Purkinje cell (primary cell): ENCODE measurements at places on chromosomes 2 and 18. TPM values are rescaled to one million over a fixed set of nuclear protein-coding genes. Genes with fewer than 3 reads are reported as not detected.

Gene ZNF892
- 1.2 and 2.1 TPM in 2 replicates for polyA plus RNA-seq

Gene HTRA2
- polyA plus RNA-seq, result 14.2 and 22.8 TPM in 2 replicates

Gene ERBB4
- 4.9 and 8.0 TPM in 2 replicates for polyA plus RNA-seq

Gene CD226
- 0.10 and 1.2 TPM in 2 replicates for polyA plus RNA-seq

Gene COL4A3
- polyA plus RNA-seq, result 1.3 and 4.7 TPM in 2 replicates

Gene BCL11A
- polyA plus RNA-seq, result 195 and 215 TPM in 2 replicates

Gene REG1A
- not detected in 2 replicates for polyA plus RNA-seq

Gene RAD51AP2
- polyA plus RNA-seq, result 0.46 TPM in 1 of 2 replicates, not detected in the other

Gene DNAH7
- 2.3 and 3.9 TPM in 2 replicates for polyA plus RNA-seq

Gene CD8B2
- polyA plus RNA-seq, result not detected in 2 replicates

Gene C2orf72
- polyA plus RNA-seq, result 3.6 and 5.2 TPM in 2 replicates

Gene SIX3
- not detected in 2 replicates for polyA plus RNA-seq

Gene SERPINB13
- not detected in 2 replicates for polyA plus RNA-seq

Gene CNDP1
- 2.3 and 4.6 TPM in 2 replicates for polyA plus RNA-seq

Gene XDH
- not detected in 2 replicates for polyA plus RNA-seq

Gene TSHZ1
- 2.0 and 8.0 TPM in 2 replicates for polyA plus RNA-seq

Gene GALNT13
- polyA plus RNA-seq, result 16.1 and 17.3 TPM in 2 replicates
